ENCODE measurements at places on chromosomes 11 and 22. TPM values are rescaled to one million over a fixed set of nuclear protein-coding genes. Genes with fewer than 3 reads are reported as not detected.

GRCh38 chr11:82867495-82868082 lies 32.6 kb downstream of the PRCP start:
- no peaks in the 10 kb centered on the region for H3K36me3 ChIP-seq
- DNase-seq, result peak; percentile 51
- no peak overlapping the region for H3K27ac ChIP-seq
- no peaks in the 10 kb centered on the region for H3K27me3 ChIP-seq
- H3K4me1 ChIP-seq, result peaks cover 2% of the 10 kb centered on the region

DNA sequence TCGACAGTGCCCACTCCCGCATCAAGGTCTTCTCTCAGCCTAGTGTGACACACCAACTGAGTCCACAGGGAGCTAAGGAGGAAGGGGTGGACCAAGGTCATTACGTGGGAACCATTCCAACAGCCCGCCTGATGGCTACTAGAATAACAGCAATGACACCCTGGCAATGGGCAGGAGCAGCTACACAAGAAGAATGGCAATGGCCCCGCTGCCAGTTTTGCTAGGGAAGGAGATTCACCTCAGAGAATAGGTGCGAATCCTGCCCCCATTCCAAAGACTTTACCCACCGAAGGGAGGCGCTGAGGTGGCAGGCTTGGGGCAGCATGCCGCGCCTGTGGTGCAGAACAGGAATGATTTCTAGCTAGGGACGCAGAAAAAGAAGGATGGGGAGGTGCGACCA lies 9.1 kb downstream of the WT1 start:
- H3K27me3 ChIP-seq, result peaks cover 88% of the 10 kb centered on the region
- H3K27ac ChIP-seq, result no peak overlapping the region
- no peaks in the 10 kb centered on the region for H3K36me3 ChIP-seq
- peaks cover 6% of the 10 kb centered on the region for H3K4me1 ChIP-seq
- DNase-seq, result no peak
- no peak overlapping the region for H3K4me3 ChIP-seq

DNA sequence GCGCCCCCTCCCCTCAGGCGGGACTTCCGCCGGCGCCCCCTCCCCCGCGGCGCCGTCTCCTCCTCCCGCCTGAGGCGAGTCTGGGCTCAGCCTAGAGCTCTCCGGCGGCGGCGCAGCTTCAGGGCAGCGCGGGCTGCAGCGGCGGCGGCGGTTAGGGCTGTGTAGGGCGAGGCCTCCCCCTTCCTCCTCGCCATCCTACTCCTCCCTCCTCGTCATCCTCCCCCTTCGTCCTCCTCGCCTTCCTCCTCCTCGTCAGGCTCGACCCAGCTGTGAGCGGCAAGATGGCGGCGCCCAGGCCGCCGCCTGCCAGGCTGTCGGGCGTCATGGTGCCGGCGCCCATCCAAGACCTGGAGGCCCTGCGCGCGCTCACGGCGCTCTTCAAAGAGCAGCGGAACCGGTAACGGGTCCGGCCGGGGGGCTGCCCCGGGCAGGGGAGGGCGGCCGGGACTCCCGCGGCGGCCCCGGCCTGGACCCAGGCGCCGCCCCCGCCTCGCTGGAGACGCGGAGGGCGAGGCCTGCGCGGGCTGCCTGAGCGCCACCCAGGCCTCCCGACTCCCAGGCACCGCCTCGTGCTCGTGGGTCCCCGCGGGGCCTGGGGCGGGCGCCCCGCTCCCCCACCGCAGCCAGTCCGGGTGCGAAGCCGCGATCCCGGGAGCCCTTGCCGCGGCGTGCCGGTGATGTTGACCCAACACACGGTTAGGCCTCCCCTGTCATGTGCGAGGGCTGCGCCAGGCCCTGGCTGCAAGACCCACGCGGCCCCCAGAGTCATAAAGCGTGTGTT lies at the start of gene ATXN10:
TSS of gene ATXN10 (plus strand) at position 52 of the 781 bp plus-strand sequence. CDS start at position 282, 230 bp downstream.
- H3K27ac ChIP-seq, result peak within 1 kb of the TSS; percentile 87
- peaks cover 26% of the 10 kb centered on the region for H3K4me1 ChIP-seq
- peaks cover 10% of the 10 kb centered on the region for H3K27me3 ChIP-seq
- peaks cover 4% of the 10 kb centered on the region for H3K36me3 ChIP-seq

DNA sequence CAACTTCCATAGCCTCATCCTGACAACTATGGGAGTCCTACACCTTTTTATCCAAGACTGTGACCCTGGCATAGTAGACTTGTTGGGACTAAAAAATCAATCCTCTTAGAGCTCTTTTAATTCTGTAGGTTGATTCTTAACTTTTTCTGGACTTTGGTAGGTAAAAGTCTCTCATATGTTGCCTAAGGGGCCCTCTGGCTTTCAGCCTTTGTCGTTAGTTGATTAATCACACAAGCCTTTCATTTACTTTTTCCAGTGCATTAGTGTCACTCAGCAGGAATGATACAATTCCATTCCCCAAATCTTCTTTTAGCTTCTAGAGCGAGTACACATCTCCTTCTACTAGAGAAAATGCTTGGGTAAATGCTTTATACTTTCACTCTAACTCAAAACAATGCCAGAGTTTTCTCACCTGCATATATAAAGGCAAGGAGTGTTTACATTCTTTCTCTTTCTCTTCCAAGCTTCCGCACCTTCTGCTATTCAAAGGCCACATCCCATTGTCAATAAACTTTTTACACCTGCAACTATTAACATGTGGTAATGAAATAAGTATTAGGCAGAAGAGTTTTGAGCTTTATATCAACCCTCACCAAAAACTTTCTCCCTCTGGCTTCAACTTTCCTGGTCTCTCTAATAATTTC lies 516.6 kb downstream of the FAM181B start:
- H3K27ac ChIP-seq, result no peak overlapping the region
- H3K4me1 ChIP-seq, result no peaks in the 10 kb centered on the region
- H3K36me3 ChIP-seq, result no peaks in the 10 kb centered on the region
- H3K4me3 ChIP-seq, result no peak overlapping the region

DNA sequence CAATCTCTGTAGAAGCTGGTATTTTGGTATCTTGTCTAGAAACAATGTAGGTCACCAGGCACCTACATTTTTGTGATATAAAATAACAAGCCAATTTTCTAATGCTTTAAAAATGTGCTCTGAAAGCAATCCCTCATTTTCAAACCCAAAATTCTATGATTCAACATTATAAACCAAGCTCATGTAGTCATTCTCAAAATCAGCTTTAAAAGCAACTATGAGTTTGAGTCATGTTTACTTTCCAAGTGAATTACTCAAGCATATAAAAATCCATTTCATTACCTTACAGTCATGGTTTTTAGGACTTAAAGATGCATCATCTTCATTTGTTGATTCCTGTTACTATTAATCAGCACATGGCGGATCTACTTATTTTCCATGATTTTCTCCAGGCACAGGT lies 216.4 kb downstream of the GRM5 start:
- H3K36me3 ChIP-seq, result peaks cover 6% of the 10 kb centered on the region
- H3K4me3 ChIP-seq, result no peak overlapping the region

DNA sequence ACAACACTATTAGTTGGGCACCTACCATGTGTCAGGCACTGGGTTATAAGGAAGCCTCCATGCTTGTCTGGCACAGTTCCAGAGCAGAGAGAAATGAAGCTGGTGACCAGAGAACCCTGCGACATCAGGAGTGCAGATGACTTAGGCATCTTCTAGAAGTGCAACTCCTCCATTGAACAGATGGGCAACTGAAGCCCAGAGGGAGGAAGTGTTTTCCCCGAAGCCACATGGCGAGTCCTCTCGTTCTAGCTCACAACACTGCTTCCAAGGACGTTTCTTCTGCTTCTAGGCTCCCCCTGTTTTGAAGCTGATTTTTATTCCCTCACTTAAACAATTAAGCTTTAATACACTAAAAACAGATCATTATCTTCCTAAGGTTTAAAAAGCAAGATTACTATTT lies 109.8 kb upstream of the SYT13 start:
- H3K4me1 ChIP-seq, result no peaks in the 10 kb centered on the region
- H3K36me3 ChIP-seq, result no peaks in the 10 kb centered on the region
- H3K27ac ChIP-seq, result no peak overlapping the region
- no peaks in the 10 kb centered on the region for H3K27me3 ChIP-seq

DNA sequence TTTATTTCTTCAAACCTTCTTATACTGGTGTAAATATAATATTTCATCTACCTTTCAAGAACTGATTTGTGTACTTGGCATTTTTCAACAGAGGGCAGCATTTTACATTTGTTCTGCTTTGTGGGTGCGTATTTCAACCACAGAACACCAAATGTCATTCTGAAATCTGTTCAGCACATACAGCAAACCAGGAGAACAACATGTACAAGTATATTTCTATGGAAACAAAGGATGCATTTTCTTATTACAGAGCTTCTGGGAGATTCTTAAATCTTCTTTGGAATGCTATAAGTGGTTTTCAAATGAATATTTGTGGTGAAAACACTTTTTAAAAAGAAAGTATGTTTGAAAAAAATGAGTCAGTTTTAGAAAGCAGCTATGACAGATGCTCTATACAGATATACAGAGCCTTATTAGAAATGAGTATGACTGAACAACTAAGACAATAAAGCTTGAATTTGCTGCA lies 946.0 kb downstream of the FAM181B start:
- DNase-seq, result no peak
- H3K4me3 ChIP-seq, result no peak overlapping the region
- peaks cover 2% of the 10 kb centered on the region for H3K27me3 ChIP-seq
- no peak overlapping the region for H3K27ac ChIP-seq
- peaks cover 3% of the 10 kb centered on the region for H3K4me1 ChIP-seq
- H3K36me3 ChIP-seq, result no peaks in the 10 kb centered on the region

DNA sequence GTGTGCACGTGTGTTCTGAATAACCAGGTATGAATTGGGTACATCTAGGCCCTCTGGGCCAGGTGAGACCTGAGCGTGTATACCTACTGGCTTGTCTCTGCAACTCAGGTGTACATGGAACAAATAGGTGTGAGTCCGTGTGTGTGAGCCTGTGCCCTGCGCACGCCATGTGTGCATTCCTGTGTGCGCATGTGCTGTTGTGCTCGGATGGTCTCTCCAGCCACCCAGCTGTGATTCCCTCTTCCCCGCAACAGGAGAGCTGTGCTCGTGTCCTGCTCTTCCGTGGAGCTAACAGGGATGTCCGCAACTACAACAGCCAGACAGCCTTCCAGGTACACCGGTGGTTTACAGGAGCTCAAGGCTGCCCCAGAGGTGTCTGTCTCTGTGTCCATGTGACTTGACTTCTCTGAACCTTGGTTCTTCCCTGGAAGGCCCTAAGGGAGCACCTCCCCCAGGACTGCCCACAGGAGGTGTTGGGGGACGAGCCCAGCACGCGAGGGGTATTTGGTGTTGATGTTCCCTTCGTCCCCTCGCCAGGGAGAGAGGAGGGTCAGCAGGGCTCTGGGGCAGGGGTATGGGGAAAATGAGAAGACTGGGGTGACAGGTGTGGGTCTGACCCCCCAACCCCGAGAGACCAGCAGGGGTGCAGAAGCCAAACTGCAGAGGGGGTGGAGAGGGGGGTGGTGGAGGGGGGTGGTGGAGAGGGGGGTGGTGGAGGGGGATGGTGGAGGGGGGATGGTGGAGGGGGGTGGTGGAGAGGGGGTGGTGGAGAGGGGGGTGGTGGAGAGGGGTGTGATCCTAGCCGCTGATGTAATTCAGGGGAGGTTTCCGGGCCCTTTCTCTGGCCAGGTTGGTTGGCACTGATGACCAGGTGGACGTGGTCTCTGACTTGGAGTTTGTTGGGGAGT lies 10.7 kb downstream of the SHANK3 start:
- no peak for DNase-seq
- H3K4me1 ChIP-seq, result peaks cover 1% of the 10 kb centered on the region
- no peaks in the 10 kb centered on the region for H3K27me3 ChIP-seq
- no peak overlapping the region for H3K4me3 ChIP-seq
- H3K27ac ChIP-seq, result peak overlapping the region; percentile 65
- H3K36me3 ChIP-seq, result no peaks in the 10 kb centered on the region

- no peak overlapping the region for H3K27ac ChIP-seq
- H3K4me3 ChIP-seq, result no peak overlapping the region
Observed at GRCh38 chr11:129417458-129417857, 41.8 kb downstream of the BARX2 start.

- no peak overlapping the region for H3K27ac ChIP-seq
- DNase-seq, result peak; percentile 15
- H3K27me3 ChIP-seq, result peaks cover 9% of the 10 kb centered on the region
Observed at GRCh38 chr22:44919691-44920090, 90.1 kb downstream of the PHF21B start.

GRCh38 chr22:24871611-24872205 lies 65.7 kb downstream of the SGSM1 start:
- no peak for DNase-seq
- H3K27me3 ChIP-seq, result peaks cover 2% of the 10 kb centered on the region
- no peaks in the 10 kb centered on the region for H3K4me1 ChIP-seq
- no peaks in the 10 kb centered on the region for H3K36me3 ChIP-seq

- H3K27ac ChIP-seq, result no peak overlapping the region
- peaks cover 9% of the 10 kb centered on the region for H3K27me3 ChIP-seq
- H3K36me3 ChIP-seq, result no peaks in the 10 kb centered on the region
- DNase-seq, result no peak
- peaks cover 3% of the 10 kb centered on the region for H3K4me1 ChIP-seq
Observed at GRCh38 chr11:74678591-74679512, 52.4 kb downstream of the CHRDL2 start.

DNA sequence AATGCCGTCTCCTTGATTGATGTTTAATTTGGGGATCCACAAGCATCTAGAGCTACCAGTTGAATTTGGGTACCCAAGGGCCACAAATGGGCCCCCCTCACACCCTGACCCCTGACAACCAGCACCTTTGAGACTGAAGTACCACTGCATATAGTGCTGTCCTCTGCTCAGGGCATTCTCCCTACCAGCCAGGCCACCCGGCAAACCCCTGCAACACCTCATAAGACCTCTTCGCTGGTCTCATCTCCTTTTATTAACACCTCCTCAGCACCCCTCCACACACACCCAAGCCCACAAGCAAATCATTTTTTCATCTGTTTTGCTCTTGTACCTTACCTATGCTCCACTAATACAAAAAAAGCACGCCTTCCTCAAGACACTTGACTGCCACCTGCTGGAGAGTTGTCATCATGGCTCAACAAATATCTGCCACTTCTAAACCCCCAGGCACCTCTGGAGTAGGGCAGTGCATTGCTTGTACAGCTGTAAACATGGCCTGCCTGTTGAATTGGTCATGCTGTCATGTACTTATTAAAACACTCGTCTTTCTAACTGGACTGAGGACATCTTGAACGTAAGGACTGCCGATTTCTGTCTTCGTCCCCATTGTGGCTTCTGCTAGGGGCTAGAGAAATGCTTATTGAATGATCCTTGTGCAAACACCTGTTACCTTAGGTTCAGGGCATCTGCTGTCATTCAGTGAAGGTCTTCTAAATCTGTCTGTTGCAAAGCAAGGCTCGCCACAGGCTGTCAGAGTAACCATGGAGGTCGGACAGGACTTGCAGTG lies 66.5 kb downstream of the BMAL1 start:
- peak overlapping the region; percentile 7 for H3K27ac ChIP-seq
- DNase-seq, result peak; percentile 54
- H3K36me3 ChIP-seq, result no peaks in the 10 kb centered on the region

POTEH gene
- total RNA-seq, result not detected

ACTN3 gene
- total RNA-seq, result not detected

TEX12 gene
- not detected for total RNA-seq

HEPACAM gene
- not detected for total RNA-seq

USP2 gene
- total RNA-seq, result 0.83 TPM

JAML gene
- 189 TPM for total RNA-seq

Data from activated naive CD8-positive, alpha-beta T cell treated with anti-CD3 and anti-CD28 coated beads, Interleukin-2, amount 10 ng/mL, durations not matched to agents 7 days and 5 days (primary cell).